Activated T-cell treated with anti-CD3 and anti-CD28 coated beads for 48 hours (primary cell): ENCODE measurements at places on chromosomes 1 and 21.

- DNase-seq: no peak
Observed at GRCh38 chr21:45241357-45241756, 46.3 kb downstream of the POFUT2 start.

DNA sequence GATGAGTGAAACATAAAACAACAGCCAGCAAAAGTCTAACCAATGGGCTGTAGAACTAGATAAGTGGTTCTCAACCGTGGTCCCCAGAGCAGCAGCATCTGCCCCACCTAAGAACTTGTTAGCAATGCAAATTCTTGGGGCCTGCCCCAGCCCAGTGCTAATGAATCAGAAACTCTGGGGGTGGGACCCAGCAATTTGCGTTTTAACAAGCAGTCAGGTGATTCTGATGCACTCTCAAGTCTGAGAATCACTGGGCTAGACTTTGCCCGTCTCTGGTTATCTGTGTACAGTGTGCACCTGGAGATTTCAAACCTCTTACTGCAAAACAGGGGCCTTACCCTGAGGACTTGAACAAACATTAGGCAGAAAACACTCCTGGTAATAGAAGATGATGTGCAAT lies 66.5 kb downstream of the PLXNA2 start:
- no peak for DNase-seq

DNA sequence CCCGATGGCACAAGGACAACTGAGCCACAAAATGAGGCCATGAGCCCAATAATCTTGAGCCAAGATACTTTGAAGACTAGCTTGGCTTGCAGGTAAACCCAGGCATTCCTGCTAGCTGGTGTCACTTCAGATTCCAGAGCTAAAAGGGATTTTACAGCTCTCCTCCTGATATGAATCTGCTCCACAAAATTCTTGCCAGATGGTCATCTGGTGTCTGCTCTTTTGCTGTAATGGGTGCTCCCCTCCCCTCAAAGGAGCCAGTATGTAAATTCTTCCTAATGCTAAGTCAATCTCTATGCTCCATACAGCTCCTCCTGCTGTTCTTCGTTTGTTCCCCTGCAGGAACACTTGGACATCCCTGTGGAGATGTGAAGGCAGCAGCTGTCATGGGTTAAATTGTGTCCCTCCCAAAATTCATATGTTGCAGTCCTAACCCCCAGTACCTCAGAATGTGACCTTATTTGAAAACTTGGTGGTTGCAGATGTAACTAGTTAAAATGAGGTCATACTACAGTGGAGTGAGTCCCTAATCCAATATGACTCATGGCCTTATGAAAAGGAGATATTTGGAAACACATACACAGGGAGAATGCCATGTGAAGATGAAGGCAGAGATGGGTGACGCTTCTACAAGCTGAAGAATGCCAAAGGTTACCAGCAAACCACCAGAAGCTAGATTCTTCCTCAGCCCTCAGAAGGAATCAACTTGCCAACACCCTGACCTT lies 180.6 kb upstream of the PALMD start:
- DNase-seq: no peak

- no peak for DNase-seq
Observed at GRCh38 chr1:63134501-63135173, 187.7 kb upstream of the FOXD3 start.

DNA sequence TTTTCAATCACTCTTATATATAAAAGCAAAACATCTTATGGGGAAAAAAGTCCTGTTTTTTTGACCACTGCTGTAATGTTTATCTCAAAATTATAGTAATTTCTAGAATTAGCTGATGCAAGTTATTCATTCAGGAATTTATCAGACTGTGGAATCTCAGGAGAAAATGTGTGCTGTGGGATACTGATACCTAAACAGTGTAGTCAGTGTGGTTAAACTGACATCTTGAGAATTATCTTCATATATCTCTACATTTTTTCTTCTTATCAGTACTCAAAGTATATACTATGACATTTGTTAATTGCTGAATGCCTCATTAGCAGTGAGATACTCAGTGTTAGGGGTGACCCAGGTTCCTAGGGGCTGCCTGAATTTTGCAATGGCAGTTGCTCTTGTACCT lies 839.3 kb downstream of the KCNT2 start:
- DNase-seq: no peak

DNA sequence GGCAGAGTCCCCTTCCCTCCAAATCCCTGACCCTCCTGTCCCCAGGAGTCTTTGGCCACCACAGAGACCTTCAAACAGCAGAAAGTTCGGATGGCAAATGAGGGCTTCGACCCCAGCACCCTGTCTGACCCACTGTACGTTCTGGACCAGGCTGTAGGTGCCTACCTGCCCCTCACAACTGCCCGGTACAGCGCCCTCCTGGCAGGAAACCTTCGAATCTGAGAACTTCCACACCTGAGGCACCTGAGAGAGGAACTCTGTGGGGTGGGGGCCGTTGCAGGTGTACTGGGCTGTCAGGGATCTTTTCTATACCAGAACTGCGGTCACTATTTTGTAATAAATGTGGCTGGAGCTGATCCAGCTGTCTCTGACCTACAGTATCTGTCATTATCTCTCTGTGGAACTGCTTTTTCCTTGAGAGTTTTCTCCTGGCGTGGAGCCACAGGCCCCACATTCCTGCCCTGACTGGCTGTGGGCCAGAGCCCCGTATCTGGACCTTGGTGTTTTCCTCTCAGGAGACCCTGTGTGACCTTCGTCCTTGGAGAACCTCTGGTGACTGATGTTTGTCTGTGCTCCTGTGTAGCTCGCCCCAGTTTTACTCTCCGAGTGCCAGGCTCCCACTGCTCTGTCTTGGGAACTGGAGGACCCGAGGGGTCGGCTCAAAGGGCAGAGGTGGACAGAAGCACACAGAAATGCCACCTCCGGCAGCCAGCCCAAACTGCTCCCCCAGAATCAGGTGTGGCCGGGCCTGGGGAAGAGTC lies 4.8 kb downstream of the SLC27A3 start:
- no peak for DNase-seq

- DNase-seq: no peak
Observed at GRCh38 chr1:175891783-175892309, 148.5 kb upstream of the TNR start.

GRCh38 chr1:222914861-222915632 lies 100.2 kb downstream of the DISP1 start:
- no peak for DNase-seq
